ENCODE measurements at places on chromosomes 11 and 22.

DNA sequence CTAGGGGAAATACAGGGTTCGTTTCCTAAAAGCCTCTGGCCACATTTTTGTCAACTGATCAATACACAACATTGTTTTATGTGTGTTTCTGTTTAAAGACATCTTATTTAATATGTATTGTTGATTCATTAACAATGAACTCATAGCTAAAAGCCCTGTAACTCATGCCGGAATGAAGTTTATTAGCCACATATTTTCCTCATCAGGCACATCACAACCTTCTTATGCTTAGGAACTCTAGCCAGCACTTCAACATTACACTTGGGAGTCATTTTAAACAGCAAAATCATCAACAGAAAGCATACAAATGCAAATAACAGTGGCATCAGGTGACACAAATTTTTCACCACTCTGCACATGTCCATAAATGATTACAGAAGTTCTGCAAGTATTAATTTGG is 15.1 kb upstream of the BLID start:
- DNase-seq: no peak

DNA sequence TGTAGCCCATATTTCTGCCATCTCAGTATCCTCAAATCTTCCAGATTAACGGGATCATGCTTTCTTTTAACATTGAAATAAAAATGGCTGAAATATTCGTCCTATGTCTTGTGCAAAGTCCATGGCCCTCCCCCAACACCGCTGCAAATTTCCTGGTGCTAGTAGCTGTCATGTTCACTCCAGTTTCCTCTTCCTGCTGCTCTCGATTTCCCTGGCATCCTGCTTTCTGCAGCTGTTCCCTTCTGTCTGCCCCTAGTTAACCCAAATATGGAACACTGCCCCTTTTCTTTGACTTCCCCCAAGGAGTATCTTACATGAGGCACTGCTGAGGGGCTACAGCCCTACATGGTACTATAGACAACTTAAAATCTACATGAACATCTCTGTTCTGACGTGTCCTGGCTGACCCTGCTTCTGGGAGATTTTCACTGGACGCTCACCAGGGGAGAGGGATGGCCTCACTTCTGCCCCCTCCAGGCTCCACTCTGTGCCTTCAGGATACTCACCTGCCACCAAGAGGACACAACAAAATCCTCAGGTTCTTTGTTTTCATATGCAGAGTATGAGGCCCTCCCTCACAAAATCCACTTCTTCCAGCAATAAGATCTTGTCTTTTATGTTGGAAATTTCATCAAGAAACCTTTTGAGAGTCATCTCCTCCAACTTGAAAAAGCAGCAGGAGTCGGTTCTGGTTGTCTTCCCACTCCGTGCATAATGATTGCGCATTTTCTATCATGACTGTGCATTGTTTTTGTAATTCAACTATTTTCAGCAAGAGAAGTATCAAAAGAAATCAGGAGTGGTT is 29.5 kb upstream of the SCUBE2 start:
- no peak for DNase-seq

DNA sequence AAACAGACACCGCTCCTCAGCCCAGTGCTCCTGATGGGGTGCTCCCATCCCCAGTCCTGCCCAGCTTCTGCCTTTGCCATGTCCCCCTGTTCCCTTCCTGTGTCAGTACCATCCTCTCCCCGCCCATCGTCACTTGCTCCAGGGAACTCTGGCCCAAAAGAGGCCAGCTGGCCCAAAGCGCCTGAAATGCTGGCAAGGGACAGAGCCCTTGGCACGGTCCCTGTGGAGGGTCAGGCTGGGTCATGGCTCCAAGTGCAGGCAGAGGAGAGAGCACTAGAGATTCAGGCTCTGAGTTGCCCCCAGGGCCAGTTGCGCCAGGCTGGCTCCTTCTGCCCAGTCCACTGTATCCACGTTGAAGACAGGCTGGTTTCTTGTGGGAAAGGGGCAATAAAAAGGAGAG is 8.4 kb upstream of the HDHD5 start:
- peak; percentile 40 for DNase-seq

- DNase-seq: no peak
These were observed 11.8 kb downstream of the MAPK1 start for GRCh38 chr22:21855676-21856075.

DNA sequence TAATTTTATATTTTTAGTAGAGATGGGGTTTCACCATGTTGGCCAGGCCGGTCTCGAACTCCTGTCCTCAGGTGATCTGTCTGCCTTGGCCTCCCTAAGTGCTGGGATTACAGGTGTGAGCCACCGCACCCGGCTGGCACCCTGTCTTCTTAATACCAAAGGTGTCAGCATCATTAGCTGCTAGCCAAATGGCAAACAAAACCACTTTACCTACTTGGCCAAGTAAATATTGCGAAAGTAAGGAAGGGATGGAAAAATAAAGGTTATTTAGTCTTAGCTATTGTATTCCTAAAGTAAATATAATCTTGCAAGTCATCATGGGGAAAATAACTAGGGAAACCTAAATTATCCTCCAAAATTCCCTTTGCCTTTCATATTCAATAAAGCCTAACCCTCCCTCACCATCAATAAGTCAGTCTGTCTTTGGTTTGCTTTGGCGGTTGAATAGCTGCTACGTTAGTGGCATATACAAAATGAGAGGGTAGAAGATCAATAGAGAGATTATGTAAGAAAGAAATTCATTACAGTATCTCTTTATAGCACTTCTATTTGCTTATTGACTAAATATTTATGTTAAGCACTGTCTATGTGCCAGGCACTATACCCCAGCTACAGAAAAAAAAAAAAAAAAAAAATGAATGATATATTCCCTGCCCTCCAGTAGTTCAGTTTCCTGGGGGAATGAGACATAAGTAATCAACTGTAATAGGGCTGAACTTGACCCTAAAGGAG is 40.2 kb upstream of the CFAP300 start:
- no peak for DNase-seq

GRCh38 chr11:126512741-126513715 is 157.5 kb downstream of the ST3GAL4 start:
- no peak for DNase-seq

GRCh38 chr11:58958500-58958899 is 19.2 kb downstream of the GLYATL1 start:
- no peak for DNase-seq

GRCh38 chr22:29483254-29483653 is 3.2 kb downstream of the NEFH start:
- no peak for DNase-seq

- DNase-seq: no peak
These were observed 44.2 kb downstream of the SYTL2 start for GRCh38 chr11:85766721-85767161.

GRCh38 chr22:48923165-48923865 is 904.4 kb downstream of the BRD1 start:
- DNase-seq: no peak

- peak; percentile 57 for DNase-seq
These were observed 722 bp upstream of the GUCY1A2 start for GRCh38 chr11:107018902-107019493.

DNA sequence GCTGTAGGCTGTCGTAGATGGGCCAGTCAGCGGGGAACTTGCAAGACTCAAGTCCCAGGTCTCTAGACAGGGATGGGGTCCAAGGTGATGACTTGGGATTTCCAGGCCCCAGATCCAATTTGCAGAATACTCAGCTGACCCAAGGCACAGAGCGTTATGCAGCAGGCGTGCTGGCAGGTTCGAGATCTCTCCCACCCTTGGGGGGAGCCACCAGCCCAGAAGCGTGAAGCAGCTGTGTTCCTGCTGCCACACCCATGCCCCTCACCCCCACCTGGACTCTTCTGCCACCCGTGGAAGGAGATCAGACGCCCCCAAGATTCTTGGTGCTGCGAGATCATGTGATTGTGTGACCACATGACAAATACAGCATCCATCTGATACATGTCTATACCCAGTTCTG is 142.6 kb downstream of the BRD1 start:
- DNase-seq: no peak

GRCh38 chr11:112628676-112629075 is 332.5 kb upstream of the NCAM1 start:
- DNase-seq: no peak

DNA sequence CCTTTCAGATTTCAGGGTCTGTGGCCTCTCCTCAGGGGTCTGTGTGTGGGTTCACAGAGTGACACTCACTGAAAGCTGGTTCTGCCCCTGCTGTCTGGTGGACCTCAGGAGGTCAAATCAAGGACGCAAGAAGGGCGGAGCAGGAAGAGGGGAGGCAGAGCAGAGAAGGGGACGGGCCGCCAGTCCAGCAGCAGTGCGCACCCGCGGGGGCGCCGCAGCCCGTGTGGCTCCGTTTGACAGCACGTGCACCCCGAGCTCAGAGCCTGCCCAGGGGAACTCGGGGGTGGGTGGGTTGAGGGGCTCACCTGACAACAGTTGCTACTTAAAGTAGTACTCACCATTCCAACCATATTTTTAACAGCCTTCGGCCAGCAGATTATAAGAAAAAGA is 71.4 kb upstream of the PITPNB start:
- no peak for DNase-seq

DNA sequence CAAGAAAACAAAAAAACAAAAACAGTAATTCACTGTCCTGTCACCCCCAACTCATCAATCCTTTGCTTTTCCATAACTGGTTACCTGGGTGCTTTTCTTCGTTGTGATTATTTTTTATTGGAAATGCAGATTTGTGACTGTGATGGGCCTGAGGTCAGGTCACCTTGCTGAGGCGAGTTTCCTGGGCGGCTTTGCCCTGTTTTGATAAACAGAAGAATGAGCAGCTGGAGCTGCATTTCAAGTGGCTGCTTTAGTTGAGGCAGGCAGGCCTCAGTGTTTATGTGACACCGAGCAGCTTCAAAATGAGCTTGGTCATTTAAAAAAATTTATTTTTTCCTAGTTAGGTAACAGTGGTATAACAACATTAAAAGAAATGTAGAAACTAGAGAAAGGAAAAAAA is 22.2 kb downstream of the PTPRJ start:
- DNase-seq: no peak

GRCh38 chr11:32893343-32894148 is 935 bp downstream of the QSER1 start:
- DNase-seq: peak; percentile 52

DNA sequence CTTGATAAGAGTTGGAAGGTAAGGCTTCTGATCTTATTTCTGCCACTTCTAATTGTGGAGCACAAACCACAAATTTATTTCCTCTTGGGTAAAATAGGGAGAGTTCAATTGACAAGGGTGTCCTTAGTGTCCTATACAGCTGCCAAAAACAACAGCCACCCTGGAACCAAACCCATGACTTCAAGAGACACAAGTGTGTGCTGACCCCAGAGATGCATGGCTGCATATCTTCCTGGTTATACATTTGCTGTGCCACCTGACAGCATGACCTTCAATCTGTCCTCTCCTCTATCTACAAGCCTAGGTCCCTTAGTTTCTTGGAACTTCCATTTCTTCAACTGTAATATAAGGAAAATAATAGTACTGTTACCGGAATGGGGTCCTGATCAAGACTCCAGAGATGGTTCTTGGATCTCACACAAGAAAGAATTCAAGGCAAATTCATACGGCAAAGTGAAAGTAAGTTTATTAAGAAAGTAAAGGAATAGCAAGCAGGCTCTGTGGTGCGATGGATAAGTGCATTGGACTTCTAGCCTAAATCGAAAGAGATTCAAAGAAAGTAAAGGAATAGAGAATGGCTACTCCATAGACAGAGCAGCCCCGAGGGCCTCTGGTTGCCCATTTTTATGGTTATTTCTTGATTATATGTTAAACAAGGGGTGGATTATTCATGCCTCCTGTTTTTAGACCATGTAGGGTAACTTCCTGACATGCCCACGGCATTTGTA is 15.5 kb upstream of the TMEM123 start:
- no peak for DNase-seq

- no peak for DNase-seq
These were observed 110.2 kb downstream of the MIAT start for GRCh38 chr22:26767351-26768155.

Data from caudate nucleus (tissue), 63 donors.